ENCODE measurements at places on chromosomes 7 and 10.

DNA sequence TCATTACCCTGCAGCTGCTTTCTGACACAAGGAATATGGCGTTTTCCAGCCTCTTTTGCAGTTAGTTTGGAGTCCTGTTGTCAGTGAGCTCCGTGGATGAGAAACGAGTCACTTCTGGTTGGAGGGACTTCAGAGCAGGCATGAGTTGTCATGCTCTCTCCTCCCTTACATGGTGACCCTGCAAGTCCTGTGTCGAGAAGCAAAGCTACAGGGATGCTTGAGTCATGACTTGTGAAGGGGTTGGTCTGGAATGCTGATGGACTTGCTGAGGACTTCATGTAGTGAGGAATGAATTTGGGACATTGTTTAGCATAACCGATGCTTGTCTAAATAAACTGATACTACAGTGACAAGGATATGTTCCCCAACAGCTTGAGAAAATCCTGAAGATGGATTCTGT, 108.8 kb downstream of the ADCYAP1R1 start:
- no peak for DNase-seq

GRCh38 chr7:55071411-55072175, 52.8 kb downstream of the EGFR start:
- DNase-seq, result no peak

GRCh38 chr10:68156373-68157185, 47.3 kb downstream of the MYPN start:
- DNase-seq, result peak; percentile 30

- DNase-seq, result no peak
These were observed 36.7 kb upstream of the HDAC9 start for GRCh38 chr7:18458830-18459229.

- DNase-seq, result no peak
These were observed 50.8 kb downstream of the GSDME start for GRCh38 chr7:24706211-24707170.

GRCh38 chr7:106021151-106022067, 58.3 kb downstream of the CDHR3 start:
- DNase-seq, result peak; percentile 34

- peak; percentile 65 for DNase-seq
These were observed 75.6 kb downstream of the MYOF start for GRCh38 chr10:93406364-93407145.

- no peak for DNase-seq
These were observed 117.1 kb upstream of the TRIM24 start for GRCh38 chr7:138342990-138343389.

DNA sequence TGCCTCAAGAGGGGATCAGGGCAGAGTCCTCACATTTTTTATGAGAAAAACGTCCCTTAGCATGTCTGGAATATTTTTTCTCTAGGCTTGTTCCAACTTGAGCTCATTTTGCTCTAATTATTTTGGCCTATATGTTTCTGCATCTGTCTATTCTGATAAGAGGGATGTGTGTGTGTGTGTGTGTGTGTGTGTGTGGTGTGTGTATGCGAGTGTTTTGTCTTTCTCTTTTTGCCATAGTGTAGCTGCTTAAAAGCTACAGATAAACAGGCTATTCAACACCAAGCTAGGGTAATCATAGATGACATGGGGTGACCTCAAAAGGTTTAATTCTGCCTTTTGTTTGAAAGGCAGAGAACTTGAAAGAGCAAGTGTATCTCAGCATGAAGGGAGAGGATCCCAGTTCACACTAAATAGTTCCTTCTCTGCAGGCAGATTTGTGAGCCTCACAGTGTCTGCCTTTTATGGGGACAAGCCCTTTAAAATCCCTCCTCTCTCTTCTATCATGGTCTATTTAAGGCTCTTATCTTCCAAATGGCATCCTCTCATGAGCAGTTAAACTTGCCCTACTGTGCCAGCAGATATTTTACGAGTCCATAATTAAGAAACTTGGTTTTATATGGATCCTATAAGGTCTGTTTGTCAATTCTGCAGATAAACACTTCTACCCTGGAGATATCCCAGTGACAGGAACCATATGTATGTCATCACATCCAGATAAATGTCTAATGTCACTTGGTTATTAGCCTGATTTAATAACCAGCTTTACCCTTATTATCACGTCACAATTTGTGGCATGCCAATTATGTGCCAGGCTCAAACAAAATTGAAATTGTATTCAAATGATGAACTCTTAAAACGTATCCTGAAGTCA, 202.9 kb upstream of the MTPN start:
- DNase-seq, result no peak

DNA sequence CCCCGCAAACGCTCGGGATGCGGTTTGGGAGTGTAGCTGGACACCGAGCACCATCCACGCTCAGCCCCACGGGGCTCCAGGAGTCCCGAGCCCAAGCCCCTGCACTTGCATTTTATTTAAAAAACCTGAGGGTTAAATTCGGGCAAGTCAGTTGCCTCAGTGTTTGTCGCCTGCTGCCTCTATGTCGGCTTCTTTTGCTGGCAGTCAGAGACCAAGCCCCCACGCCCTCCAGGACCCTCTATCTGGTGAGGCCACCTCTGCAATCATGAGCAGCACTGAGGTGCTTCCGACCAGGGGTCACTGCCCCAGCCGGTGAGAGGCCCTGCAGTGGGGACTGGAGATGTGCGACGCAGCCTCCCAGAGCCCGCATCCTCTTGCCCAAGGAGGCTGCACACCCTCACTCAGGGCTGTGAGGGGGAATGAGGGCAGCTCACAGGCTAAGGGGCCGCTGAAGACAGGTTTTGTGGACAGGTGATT, 13.3 kb upstream of the ZNF273 start:
- DNase-seq, result peak; percentile 26

- no peak for DNase-seq
These were observed at the start of gene KLF6 for GRCh38 chr10:3784510-3785250. Gene KLF6, minus strand, starts transcription at chr10:3785209. Its CDS starts 195 bp downstream, at chr10:3785014.

DNA sequence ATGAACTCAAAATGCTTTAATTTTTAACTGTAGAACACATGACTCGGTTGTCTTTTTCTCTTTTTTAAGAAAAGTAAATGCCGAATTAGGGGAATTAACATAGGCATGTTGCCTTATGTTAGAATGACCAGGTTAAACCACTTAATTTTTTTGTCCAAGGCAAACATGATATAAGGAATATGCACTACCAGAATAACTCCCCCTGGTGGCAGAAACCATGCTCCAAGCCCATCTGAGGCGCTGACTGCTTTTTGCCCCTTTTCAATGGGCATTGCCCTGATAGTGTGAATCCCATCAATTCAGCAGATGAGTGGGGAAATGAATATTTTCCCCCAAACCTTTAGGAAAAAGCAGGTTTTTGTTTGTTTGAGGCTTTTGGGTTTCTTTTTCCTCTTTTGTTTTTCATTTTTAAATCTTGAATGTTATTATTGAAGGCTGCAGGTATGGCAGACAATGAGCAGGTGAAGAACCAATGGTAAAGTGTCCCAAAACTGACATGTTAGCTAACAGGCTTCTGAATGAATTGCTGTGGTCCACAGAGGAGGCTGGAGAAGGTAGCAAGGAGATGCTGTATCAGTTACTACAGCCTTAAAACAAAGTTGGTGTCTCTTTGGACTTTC, 284.3 kb downstream of the SORCS3 start:
- DNase-seq, result peak; percentile 32

DNA sequence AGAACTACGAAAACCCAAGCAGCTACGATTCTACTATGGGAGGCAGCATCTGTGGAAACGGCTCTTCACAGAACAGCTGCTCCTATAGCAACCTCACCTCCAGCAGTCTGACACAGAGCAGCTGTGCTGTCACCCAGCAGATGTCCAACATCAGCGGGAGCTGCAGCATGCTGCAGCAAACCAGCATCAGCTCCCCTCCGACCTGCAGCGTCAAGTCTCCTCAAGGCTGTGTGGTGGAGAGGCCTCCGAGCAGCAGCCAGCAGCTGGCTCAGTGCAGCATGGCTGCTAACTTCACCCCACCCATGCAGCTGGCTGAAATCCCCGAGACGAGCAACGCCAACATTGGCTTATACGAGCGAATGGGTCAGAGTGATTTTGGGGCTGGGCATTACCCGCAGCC, 81.6 kb upstream of the SAMD8 start:
- no peak for DNase-seq

GRCh38 chr10:15144788-15145187, 23.7 kb downstream of the NMT2 start:
- DNase-seq, result no peak

- DNase-seq, result peak; percentile 82
These were observed 26.8 kb downstream of the VSIR start for GRCh38 chr10:71746344-71747037.

- DNase-seq, result peak; percentile 63
These were observed 1.3 kb downstream of the TBC1D12 start for GRCh38 chr10:94403380-94404213.

DNA sequence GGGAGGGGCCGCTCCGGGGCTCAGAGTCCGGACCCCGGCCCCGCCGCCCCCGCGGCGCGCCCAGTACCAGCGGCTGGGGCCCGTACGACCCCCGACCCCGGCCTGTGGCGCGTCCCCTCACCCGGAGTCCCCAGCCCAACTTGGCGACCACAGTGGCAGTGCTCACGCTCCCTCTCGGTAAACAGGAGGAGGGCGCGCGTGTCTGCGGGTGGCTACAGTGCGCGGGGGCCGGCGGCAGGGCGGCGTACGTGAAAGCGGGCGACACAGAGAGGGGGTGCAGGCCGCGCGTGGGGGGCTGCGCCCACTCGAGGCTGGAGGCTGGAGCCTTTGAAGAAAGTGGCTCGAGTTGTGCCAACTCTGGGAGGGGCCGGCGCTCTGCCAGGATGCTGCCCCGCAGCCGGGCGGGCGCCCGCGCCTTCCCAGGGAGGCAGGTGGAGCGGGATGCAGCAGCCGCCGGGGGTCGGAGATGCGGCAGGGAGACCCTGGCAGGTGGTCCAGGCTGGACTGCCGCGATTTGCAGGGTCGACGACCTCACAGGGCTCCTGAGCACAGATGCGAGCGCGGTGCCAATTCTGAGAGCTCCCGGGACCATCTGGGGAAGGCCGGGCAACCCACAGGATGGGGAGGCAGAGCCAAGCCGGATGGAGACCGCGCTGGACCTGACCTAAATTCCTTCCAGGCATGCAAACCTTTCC, 655 bp downstream of the PTPRE start:
- DNase-seq, result no peak

GRCh38 chr10:77817541-77817940, 109.0 kb downstream of the DLG5 start:
- no peak for DNase-seq

- DNase-seq, result no peak
These were observed 212.1 kb upstream of the GRB10 start for GRCh38 chr7:50994753-50995319.

DNA sequence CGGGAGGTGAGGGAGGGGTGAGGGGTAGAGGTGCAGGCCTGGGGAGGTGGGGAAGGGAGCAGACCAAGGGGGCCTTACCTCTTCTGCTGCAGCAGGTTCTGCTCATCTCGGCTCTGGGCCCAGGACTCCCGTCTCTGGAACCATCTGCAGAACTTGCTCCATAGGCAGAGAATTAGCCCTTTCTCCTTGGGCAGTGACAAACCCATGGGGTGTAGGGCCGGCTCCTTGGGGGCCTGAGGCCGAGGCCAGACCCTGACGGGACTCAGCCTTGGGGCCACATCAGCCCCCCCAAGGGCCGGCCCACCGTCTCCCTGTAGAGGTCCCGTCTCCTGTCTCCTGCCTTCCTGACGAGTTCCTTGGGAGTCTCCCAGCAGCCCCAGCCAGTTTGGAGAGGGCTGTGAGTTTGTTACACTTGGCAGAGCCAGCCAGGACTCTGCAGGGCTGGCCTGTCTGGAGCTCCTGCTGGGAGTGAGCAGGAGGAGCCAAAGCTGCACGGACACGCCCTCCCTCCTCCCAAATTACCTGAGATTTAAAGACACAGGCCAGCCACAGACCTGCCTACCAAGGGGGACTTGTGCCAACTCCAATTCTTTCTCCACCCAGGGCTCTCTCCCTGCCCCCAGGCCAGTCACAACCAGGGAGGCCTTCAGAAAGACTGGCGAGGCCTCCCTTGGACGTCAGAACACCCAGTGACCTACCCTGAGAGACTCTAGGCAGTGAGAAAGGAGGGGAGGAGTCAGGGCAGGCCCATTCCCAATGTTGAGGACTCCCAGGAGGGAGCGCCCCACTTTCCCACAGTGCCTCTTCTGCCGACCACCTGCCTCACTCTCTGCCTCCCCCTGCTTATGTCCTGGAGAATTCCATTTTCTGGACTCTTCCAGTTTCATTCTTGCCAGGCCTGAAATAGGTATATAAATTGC, at the start of gene TRPV6:
TSS of gene TRPV6 (minus strand) at position 435 of the 920 bp plus-strand sequence.
- DNase-seq, result peak; percentile 89

- DNase-seq, result no peak
These were observed 49.2 kb upstream of the WNT2 start for GRCh38 chr7:117372073-117372472.

- no peak for DNase-seq
These were observed 395.0 kb upstream of the SHH start for GRCh38 chr7:156207306-156207705.

Measured in ELF-1 (cell line).